ENCODE measurements at places on chromosomes 7 and 10. TPM values are rescaled to one million over a fixed set of nuclear protein-coding genes. Genes with fewer than 3 reads are reported as not detected.

GRCh38 chr7:10939237-10939910 lies 34.3 kb upstream of the PHF14 start:
- no peak for DNase-seq

DNA sequence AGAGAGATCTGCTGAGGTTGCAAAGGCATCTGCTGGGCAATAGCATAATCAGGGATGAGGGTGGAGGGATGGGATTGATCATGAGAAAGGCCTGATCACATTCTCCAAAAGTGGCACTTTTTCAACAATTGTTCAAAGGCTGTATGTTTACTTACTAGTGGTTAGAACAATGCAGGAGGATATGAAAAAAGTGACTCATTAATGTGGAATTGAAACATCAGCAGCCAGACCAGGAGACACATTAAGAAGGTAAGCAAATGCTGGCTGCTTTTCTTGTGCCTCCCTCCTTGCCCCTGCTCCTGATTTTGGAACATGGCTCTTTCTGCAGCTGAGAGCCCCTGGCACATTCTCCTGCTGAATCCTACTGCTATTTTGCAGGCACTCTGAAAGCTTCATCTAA lies 63.5 kb downstream of the FAM204A start:
- no peak for DNase-seq

- no peak for DNase-seq
Measured at GRCh38 chr7:5653661-5654060, 127.8 kb downstream of the RNF216 start.

DNA sequence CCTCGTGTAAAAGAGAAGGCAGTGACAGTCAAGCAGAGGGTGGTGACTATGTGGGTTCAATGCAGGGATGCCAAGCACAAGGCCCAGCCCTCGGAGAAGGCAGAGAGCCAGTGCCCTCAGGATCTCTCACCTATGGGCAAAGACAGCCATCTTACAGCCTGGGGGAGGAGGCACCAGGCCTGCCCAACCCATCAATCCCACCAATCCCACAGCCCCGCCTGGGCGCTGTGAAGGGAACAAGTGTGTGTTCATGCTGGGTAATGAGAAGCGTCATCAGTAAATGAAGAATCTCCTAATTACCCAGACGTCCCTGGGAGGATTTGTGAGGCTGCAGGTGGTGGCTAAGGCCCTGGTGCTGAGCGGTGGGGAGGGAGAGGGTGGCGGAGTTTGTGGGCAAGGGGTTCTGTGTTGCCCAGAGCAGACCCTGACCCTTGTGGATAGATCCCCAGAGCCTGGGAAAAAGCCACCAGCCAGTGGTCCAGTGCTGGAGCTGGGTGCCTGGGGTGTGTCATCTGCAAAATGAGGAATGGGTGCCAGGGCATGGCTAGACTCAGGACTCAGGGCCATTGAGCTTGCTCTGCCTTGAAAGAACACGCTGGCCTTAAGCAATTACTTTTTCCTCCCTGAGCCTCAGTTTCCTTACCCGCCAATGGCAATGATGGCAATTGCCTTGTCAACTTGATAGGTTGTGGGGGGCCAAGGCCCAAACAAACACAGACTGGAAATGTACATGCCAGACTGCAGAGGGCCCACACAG lies 128.1 kb upstream of the UNC5B start:
- no peak for DNase-seq

DNA sequence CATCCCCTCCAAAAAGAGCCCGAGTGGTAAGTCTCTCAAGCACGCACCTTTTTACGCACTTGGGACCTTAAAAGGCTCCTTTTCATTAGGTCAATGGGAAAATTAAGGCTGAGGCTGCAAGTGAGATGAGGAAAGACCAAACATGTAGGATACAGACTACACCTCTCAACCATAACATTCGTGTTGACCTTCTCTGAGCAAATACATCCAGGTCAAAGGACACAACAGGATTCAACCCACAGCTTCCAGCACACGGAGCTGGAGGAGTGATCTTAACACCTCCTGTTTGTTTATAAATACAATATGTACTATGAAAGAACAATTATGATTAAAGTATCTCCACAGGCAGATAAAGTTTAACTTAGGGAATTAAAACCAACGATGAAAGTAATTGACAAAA lies 9.7 kb downstream of the SFMBT2 start:
- DNase-seq = no peak

DNA sequence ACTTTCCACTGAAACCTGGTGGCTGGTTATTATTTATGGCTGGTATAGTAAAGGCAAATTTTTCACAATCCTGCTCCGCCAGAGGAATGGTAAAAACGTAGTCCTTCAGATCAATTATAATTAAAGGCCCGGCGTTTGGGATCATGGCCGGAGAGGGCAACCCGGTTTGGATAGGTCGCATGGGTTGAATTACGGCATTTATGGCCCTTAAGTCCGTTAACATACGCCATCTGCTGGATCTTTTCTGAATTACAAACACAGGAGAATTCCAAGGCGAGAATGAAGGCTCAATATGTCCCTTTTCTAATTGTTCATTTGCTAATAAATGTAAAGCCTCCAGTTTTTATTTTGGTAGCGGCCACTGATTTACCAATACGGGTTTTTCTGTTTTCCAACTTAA lies 11.3 kb upstream of the TAS2R3 start:
- DNase-seq = no peak

DNA sequence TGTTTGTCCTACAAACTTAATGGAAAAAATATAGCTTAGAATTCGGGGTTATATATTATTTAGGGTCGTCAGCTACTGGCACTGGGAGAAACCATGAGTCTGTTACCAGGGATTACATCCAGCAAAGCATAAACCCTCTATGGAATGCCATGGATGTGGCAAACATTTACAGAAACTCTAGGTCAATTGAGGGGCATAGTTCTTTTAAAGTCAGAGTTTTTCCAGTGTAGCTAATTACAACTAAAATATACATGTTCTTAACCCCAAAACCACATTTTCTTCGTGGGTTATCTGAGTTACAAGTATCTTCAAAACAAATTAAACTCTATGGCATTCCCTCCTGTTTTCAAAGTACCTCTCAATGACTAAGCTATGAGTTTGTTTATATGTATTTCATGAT lies 99.3 kb upstream of the THSD7A start:
- DNase-seq = no peak

GRCh38 chr7:141409801-141410329 lies 141.3 kb upstream of the AGK start:
- DNase-seq = no peak

DNA sequence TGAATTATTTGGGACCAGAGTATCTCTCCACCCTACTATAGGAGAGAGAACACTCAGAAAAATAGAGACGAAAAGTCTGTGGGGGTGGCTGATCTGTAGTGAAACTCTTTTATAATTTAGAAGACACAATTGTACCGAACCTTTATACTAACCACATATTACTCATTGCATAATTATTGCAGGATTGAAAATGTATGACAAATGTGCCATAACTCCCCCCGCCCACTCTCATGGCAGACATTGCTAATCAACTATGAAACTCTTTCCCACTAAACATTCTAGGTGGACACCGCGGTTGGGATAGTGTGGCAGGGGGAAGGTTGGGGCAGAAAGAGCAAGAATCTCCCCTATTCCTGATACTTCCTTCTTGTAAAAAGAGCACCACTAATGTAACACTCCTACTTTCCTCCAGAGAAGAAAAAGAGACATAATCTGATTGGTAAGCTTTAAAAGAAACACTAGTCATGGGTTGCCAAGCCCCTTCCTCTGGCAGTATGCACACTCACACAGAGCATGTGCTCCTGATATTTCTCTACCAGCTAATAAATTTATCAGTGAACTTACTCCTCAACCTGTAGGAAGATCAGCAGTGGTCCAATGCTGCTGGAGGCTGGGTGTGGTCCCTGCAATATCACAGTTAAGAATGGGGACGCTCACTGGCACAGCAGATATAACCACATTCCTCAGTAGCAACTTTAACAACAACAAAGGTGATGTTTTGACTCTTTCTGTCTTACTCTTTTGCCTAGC lies 18.7 kb upstream of the ARID5B start:
- DNase-seq = no peak

DNA sequence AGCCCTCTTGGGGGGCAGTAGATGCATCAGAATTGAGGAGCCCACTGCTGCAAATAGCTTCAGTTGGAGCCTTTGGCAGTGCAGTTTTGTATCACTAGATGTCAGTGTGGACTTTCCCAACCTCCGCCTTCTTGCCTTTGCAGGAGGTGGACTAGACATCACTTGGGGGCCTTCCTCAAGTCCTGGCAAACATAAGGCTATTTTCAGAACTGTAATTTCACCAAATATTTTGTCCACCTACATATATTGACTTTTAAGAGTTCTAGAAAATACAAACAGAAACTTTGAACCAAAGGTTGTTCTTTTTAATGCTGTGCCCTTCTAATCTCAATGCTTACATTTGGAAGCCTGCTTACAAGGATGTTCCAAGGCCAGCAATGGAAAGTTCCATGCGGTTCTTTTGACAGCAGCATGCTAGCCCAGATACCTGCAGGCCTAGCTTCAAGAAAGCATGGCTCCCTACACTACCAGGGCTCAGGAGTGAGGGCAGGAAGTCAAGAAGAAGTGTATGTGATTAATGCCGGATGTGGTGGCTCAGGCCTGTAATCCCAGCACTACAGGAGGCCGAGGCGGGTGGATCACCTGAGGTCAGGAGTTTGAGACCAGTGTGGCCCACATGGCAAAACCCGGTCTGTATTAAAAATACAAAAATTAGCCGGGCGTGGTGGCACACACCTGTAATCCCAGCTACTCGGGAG lies 8.0 kb upstream of the ZNRF2 start:
- DNase-seq = no peak

DNA sequence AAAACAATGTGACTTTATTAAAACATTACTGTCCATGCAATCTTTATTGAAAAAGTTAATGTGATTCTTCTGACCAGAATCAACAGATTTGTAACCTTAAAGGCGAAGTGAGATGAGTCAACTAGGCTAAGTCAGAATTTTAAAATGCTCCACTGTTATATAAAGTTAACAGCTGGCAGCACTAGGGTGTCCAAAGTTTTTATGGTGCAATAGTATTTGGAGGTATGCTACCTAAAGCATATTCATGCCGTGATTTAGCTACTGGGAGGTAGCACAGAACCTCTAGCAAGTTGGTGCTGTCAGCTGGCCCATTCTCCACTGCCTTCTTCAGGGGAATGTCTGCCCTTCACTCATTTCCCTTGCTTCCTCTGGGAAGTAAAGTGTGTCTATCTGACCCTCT lies 126.7 kb downstream of the RAPGEF5 start:
- no peak for DNase-seq

DNA sequence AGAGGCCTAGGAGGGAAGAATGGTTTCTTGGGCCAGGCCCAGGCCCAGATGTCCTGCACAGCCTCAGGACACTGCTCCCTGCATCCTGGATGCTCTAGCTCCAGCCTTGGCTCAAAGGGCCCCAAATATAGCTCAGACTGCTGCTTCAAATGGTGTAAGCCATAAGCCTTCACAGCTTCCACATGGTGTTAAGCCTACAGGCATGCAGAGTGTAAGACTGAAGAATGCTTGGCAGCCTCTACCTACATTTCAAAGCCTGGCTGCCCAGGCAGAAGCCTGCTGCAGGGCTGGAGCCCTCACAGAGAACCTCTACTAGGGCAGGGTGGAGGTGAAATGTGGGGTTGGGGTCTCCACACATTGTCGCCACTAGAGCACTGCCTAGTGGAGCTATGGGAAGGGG lies 118.1 kb downstream of the TPK1 start:
- no peak for DNase-seq

The GARIN1A gene
- 2.1 TPM for total RNA-seq

The CEP55 gene
- total RNA-seq = 1.7 TPM

The RNF148 gene
- 0.63 TPM for total RNA-seq

The TMEM270 gene
- total RNA-seq = not detected

The CPED1 gene
- 27.0 TPM for total RNA-seq

The TRIM4 gene
- 9.6 TPM for total RNA-seq
